ENCODE measurements at places on chromosomes 1 and 21. TPM values are rescaled to one million over a fixed set of nuclear protein-coding genes. Genes with fewer than 3 reads are reported as not detected.

DNA sequence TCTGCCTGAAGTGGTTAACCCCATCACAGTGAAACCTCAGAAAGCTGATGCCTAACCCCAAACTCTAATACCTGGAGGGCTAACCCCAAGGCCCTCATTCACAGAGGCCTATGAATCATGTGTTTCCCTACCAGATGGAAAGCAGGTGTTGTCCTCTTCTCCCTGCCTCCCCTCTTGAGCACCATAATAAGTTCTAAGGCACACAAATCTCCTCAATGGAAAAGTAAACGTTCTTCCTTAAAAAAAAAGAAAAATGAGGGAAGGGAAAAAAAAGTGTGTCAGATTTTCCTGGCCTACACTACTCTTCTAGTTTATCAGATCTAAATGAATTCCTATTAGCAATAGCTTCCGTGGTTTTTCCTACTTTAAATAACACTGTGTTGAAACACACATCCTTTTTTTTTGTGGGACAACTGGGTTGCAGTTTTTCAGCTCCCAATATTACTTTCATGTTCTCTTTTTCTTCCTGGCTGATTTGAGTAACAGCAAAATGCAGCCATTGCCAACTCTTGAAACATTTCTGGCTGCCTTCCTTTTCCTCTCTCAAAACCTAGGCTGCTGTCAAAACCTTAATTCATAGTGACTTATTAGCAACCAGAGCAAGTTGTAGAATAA is 43.2 kb downstream of the SLC44A3 start:
- no peaks in the 10 kb centered on the region for H3K36me3 ChIP-seq
- DNase-seq: no peak
- no peak overlapping the region for H3K27ac ChIP-seq
- H3K4me1 ChIP-seq: no peaks in the 10 kb centered on the region
- no peaks in the 10 kb centered on the region for H3K27me3 ChIP-seq

- no peaks in the 10 kb centered on the region for H3K36me3 ChIP-seq
- DNase-seq: no peak
- no peaks in the 10 kb centered on the region for H3K27me3 ChIP-seq
- H3K27ac ChIP-seq: no peak overlapping the region
- H3K4me1 ChIP-seq: no peaks in the 10 kb centered on the region
Measured at GRCh38 chr1:18119289-18119688, 11.7 kb downstream of the IGSF21 start.

LAPTM5 gene
- total RNA-seq: 758 TPM

FAM229A gene
- total RNA-seq: 5.1 TPM

DNA sequence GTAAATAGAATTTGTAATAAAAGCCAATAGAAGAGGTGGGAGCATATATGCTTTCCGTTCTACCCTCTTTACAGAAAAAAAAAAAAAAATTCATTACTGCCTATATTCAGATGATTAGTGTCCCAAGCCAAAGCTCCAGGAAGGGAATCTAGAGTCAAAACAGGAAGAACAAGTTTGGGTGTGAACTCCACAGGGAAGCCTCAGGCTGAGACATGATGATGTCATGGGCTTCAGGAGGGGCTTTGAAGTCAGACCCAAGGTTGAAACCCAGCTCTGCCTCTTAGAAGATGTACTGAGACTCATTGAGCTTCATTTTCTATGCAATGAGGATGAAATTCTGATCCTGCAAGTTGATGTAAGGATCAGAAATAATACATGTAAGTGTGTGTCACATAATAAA is 250.0 kb upstream of the ADGRL2 start:
- no peaks in the 10 kb centered on the region for H3K36me3 ChIP-seq
- no peak for DNase-seq
- H3K4me1 ChIP-seq: peaks cover 32% of the 10 kb centered on the region
- no peak overlapping the region for H3K4me3 ChIP-seq
- no peak overlapping the region for H3K27ac ChIP-seq

S100A9 gene
- total RNA-seq: 0.37 TPM

ASAP3 gene
- 0.66 TPM for total RNA-seq

DNA sequence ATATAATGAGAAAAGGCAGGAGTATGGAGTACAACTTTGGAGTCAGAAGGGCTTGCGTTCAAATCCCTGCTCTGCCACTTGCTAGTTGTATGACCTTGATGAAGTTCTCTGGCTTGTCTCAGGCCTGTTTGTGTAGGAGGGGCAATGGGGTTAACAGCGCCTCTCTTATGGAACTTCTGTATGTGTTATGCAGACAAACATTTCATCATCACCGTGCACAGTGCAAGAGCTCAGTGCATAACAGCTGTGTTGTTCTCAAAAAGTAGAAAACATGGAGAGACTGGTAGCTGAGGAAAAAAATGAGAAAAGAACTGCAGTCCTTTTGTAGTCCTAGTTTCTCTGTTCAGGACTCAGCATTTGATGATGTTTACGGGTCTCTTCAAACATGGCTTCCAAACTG is 10.4 kb upstream of the ZNF648 start:
- no peaks in the 10 kb centered on the region for H3K36me3 ChIP-seq
- no peak for DNase-seq
- H3K27me3 ChIP-seq: peaks cover 2% of the 10 kb centered on the region

GSTM1 gene
- total RNA-seq: 33.5 TPM

CCDC27 gene
- total RNA-seq: not detected

- H3K27me3 ChIP-seq: no peaks in the 10 kb centered on the region
- H3K27ac ChIP-seq: no peak overlapping the region
- H3K36me3 ChIP-seq: peaks cover 55% of the 10 kb centered on the region
- H3K4me3 ChIP-seq: no peak overlapping the region
Measured at GRCh38 chr1:153760440-153760839, 14.8 kb upstream of the SLC27A3 start.

GRCh38 chr1:174726880-174727585 is 272.7 kb upstream of the CACYBP start:
- H3K36me3 ChIP-seq: no peaks in the 10 kb centered on the region
- no peaks in the 10 kb centered on the region for H3K27me3 ChIP-seq
- DNase-seq: no peak
- peaks cover 4% of the 10 kb centered on the region for H3K4me1 ChIP-seq

DNA sequence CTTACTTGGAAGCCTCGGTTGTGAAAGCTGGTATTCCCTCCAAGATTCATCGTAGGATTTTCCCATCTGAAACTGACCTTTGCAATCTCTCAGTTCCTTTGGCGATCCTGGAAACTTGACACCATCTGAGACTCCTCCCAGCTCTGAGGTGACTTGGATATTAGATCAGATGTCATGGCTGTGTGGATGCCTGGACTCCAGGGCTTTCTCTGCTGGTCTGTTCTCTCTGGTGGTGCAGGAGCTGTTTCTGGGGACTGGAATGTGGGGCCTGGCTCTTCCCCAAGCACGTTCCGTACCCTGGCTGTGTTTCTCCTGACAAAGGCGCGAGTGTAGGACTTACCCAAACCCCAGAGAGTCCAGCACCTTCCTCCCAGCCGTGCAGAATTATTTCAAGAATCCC is 252.2 kb downstream of the RPS6KC1 start:
- no peak for DNase-seq
- H3K4me1 ChIP-seq: no peaks in the 10 kb centered on the region
- H3K27me3 ChIP-seq: no peaks in the 10 kb centered on the region
- no peaks in the 10 kb centered on the region for H3K36me3 ChIP-seq
- no peak overlapping the region for H3K27ac ChIP-seq

DNA sequence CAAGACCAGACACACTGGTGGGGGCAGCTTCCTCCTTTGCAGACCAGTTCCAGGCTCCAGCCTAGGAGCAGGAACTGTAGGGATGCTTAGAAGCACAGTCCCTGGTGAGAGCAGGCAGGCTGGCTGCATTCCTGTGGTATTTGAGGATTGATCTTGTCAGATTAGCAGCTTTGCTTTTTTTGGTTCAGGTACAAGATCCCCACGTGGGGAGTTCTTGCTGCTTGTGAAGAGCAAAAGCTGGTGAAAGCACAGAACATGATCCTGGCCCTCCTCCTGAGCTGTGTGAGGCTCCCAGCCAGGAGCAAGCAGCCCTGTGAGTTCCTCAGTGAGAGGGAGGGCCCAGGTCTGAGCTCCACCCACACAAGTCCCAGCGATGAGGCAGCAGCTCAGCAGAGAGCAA is 75.3 kb upstream of the ARTN start:
- H3K4me3 ChIP-seq: no peak overlapping the region
- H3K4me1 ChIP-seq: peaks cover 6% of the 10 kb centered on the region
- peaks cover 1% of the 10 kb centered on the region for H3K36me3 ChIP-seq

- H3K27ac ChIP-seq: no peak overlapping the region
- H3K4me1 ChIP-seq: no peaks in the 10 kb centered on the region
- peaks cover 4% of the 10 kb centered on the region for H3K36me3 ChIP-seq
- no peaks in the 10 kb centered on the region for H3K27me3 ChIP-seq
- no peak for DNase-seq
- H3K4me3 ChIP-seq: no peak overlapping the region
Measured at GRCh38 chr1:100969327-100969726, 56.3 kb downstream of the DPH5 start.

SPRR2G gene
- not detected for total RNA-seq

LCE3D gene
- not detected for total RNA-seq

HOOK1 gene
- 5.1 TPM for total RNA-seq

DNA sequence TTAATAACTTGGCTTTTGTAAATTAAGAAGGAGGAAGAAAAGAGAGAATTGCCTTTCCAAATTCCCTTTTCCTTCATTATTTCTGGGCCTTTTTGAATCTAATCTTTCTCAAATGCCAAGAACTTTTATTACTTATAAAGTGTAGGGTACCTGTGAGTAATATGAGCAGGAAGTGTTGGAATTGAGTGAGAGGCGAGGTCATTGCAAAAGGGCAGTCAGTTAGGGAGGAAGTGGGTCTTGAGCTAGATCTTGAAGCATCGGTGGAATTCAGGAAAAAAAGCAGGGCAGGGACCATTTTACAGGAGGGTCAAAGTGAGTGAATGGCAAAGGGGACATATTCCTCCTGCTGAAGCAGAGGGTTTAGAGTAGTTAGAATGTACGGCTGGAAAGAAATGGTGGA is 23.4 kb downstream of the DDI2 start:
- peaks cover 29% of the 10 kb centered on the region for H3K36me3 ChIP-seq
- DNase-seq: no peak
- no peak overlapping the region for H3K27ac ChIP-seq
- no peak overlapping the region for H3K4me3 ChIP-seq

- no peaks in the 10 kb centered on the region for H3K27me3 ChIP-seq
- H3K4me1 ChIP-seq: peaks cover 4% of the 10 kb centered on the region
- no peak overlapping the region for H3K4me3 ChIP-seq
- H3K36me3 ChIP-seq: peaks cover 14% of the 10 kb centered on the region
Measured at GRCh38 chr1:52059888-52060287, 3.8 kb downstream of the BTF3L4 start.

- DNase-seq: no peak
- H3K27ac ChIP-seq: no peak overlapping the region
- H3K27me3 ChIP-seq: no peaks in the 10 kb centered on the region
Measured at GRCh38 chr1:212062832-212063438, 27.4 kb downstream of the DTL start.

HAO2 gene
- total RNA-seq: not detected

DNA sequence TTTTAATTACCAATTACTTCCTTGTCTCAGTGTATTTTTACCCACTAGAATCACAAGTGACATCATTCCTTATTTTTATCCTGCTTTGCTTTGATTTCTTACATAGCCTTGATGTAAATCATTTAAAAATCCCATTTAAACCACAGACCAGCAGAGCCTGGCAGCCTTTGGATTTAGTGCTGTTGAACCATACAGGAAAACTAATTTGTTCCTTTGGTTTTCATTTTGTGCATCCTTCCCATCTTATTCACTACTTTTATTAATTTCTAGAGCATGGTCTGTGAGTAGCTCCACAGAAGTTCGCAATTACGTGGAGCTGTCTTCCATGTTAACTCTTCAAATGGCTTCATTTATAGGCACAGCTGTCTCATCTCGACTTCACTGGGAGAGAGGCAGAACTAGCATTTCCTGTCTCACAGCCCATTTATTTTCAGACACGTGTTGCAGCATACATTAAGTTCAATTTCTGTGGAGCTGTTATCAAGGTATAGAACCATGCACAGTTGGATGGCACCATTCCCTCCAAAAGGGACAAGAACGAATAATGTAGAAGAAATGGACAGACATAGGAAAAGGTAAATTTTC is 235.3 kb downstream of the MRPL39 start:
- DNase-seq: no peak
- H3K4me3 ChIP-seq: no peak overlapping the region
- no peak overlapping the region for H3K27ac ChIP-seq
- no peaks in the 10 kb centered on the region for H3K27me3 ChIP-seq
- no peaks in the 10 kb centered on the region for H3K4me1 ChIP-seq
